ENCODE measurements at places on chromosomes 7 and 10.

DNA sequence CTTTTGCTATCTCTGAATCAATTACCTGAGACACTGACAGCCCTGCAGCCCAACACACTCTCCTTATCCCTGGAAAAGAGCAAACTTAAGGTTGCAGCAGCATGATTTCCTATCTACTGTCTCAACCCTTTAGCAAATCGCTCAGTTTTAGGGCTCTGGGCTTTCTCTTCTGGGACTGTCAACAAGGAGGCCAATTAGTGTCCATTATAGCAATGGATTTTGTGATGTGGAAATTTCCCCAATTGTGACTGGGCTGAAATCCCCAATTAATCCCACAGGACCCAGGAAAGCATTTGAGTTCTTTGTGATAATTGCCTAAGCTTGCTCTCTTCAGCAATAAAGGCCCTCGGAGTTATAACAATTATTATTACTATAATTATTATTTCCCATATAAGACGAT, 197.0 kb downstream of the ZNF438 start:
- DNase-seq, result no peak

- DNase-seq, result no peak
Observed at GRCh38 chr10:69459893-69460575, 8.8 kb downstream of the TSPAN15 start.

GRCh38 chr10:97596101-97597082, 6.9 kb downstream of the C10orf62 start:
- no peak for DNase-seq

DNA sequence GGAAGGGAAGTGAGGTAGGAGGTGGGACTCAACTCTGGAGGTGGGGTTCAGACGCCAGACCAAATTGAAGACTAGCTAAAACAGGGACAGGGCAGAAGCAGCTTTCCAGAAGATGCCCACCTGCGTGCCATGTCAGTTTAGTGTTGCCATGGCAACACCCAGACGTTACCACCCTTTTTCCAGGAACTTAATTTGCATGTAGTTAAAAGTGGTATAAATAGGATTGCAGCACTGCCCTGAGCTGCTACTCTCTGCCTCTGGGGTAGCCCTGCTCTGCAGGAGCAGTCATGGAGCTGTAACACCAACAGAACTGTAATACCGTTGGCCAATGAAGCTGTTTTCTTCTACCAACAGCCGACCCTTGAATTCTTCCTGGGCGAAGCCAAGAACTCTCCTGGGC, 93.8 kb downstream of the PRKCQ start:
- no peak for DNase-seq

GRCh38 chr10:13871776-13872175, 285.0 kb downstream of the PRPF18 start:
- no peak for DNase-seq

DNA sequence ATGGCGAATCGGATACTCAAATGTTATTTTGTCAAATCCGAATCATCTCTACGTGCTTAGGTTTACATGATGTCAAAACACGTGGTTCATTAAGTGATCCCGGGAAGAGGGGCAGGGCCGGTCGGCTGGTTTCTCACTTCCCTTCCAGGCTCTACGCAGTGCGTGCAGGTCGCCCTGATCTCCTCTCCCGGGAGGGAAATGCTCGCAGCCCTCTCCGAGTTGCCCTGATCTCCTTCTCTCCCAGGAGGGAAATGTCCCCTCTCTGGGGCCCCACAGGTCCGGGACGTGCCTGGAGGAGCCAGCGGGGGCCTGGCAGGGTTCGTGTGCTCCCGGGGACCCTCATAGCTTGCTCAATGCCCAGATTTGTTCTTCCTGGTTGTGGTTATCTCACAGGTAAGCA, 202.7 kb downstream of the DNAJB6 start:
- no peak for DNase-seq

GRCh38 chr10:51789903-51790302, 90.5 kb upstream of the CSTF2T start:
- no peak for DNase-seq

DNA sequence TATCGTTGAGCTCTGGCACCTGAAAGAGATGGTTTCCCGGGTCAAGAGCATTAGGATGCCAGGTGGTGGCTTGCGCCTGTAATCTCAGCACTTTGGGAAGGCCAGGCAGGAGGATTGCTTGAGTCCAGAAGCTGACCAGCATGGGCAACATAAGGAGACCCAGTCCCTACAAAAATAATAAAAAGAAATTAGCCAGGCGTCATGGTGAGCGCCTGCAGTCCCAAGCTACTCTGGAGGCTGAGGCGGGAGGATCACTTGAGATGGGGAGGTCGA, 6.1 kb upstream of the KCP start:
- no peak for DNase-seq

GRCh38 chr7:13093160-13093559, 405.7 kb downstream of the ARL4A start:
- no peak for DNase-seq

DNA sequence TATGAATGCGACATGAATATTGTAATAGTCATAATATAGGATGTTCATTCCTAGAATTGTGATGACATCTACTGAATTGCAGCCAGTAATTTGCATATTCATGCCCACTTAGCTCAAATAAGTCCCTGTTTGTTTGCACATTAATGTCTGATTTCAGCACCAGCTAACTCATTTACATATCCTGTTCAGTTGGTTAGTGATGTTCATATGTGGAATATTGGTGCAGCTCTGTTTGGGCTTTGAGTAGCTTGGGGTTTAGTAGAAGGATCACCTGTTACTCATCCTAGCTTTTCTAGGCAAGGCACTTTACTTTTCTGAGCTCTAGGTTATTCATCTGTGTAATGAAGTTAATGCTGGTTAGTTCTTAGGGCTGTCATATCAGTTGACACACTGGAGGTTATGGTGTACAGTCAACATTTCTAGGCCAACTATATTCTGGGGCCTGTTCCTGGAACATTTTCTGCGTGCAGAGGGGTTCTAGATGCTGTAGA, 238.4 kb downstream of the EXOC4 start:
- DNase-seq, result no peak

DNA sequence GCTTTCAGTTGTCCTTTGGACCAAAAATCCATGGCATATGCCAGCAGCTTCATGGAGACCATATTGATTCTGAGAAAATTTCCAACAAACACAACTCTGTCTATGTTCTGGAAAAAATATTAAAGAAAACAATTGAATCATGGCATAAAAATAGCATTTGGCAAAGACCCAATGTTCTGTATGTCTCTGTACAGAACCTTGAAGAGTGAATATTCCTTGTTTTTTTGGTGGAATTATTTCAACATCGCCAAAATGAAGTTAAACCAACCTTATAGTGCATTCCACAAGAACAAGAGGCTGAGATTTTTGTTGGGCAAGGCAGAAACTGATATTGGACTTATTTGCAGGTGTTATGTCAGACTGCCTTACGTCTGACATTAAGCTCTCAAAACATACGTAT, 53.3 kb upstream of the SLC16A12 start:
- DNase-seq, result no peak

- DNase-seq, result no peak
Observed at GRCh38 chr10:62043421-62044021, 142.0 kb downstream of the ARID5B start.

DNA sequence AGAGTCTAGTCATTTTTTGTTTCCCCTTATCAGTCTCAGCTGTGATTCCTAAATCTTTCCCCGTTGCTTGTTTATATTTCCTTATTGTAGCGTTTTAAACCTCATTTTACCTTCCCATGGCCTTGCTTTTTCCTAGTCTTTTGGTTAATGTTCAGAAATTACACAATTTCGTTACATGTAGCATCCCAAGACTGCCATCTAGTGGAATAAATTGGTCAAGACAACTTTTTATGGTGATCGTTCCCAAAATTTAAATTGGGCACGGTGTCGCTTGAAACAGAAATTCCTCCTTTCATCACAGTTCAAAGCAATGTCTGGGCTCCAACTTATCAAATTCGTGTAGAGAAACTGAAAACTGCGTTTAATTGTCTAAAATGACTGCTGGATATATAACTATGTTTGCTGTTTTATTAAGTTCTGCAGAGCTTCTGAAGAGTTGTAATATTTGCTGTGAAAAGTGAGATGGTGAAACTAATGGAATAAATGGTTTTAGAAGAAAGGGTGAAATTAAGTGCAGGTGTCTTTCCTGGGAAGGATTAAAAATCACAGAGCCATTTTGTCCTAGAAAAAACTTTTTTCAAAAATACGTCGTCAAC, 370.2 kb downstream of the PHF14 start:
- DNase-seq, result no peak

DNA sequence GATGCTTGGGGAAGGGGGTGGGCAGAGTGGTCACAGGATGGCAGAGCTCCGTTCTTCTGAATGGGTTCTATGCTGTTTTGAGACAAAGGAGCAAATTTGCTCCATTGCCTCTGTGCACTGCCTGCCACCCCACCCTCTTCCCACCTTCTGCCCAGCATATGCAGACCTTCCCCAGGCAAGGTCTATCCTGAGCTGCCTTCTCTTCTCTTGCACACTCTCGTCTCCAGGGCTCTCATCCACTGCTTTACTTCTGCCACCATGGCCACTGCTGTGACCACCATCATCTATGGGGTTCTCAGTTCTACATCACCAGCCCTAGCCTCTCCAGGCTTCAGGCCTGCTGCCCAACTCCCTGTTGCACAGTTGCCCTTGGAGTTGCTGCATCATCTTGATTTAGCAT, 230.4 kb downstream of the TMEM178B start:
- DNase-seq, result no peak

GRCh38 chr7:17434841-17435692, 136.6 kb downstream of the AHR start:
- DNase-seq, result no peak

DNA sequence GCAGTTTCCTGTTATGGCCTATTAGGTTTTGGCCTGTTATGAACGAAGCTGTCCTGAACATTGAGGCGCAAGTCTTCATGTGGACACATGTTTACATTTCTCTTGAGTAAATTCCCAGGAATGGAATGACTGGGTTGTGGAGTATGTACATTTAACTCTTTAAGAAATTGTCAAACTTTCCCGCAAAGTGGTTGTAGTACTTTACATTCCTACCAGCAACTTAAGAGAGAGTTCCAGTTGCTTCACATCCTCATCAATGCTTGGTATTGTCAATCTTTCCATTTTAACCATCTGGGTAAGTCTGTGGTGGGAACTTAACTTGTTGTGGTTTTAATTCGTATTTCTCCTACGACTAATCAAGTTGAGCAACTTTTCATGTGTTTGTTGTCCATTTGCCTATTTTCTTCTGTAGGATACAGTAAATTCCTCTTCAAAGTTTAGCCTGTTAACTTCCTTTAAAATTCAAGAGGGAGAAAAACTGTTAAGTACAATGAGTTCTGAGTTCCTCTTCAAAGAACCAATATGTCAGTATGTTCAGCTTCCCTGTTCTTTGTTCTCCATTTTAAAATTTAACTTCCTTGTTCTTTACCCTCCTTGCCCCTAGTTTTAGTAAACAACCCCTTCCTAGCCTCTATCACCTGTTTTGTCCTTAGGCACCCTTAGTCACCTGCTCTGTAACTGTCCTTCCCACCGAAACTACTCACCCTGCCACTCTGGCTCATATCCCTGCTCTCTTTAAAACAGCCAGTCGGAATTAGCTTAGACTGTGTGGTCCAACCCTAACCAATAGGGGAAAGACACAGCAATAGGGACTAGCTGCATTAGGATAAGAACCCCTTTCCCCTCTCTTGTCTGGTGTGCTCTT, 74.0 kb downstream of the FAM241B start:
- DNase-seq, result no peak

GRCh38 chr10:54550016-54550415, 251.0 kb downstream of the PCDH15 start:
- no peak for DNase-seq

DNA sequence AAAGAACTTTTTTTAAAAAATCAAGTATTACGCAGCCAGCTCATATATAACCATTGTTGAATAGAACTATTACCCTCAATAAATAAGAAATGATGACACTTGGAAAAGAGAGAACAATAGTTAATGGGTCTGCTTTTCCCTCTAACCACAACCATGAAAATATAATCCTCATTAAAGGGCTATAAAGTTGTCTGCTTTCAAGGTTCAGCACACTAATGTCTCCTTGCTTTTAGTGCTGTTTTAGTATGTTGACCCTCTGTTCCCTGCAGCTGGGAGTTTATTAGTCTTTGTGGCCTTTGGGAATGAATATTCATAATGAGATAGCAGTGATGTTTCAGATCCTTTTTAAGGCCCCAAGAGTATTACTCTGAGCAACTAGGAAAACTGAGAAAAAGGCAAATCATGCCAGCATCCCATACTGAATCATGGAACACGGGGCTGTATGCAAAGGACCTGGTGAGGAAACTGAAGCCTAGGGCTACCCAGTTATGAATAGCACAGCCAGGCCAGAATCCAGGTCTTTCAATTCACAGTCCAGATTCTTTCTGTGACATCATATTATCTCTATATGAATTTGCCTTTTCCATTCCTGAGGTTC, 332.0 kb upstream of the LRGUK start:
- no peak for DNase-seq

DNA sequence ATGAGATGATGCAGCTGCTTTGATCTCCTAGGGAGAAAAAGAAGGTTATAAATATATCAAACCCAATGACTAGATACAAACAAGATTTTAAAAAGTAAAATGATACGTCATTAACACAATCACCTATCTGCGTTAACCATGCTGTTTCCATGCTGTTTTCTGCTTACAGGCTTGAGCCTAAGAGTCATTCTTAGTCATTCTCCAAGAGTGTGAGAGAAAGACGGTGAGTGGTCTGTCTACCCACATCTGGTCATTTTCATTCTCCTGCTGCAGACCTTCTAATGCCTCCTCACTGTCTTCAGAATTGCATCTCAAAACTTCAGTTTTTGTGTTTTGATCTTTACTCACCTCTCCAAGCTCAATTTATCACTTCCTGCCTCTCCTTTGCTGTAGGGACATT, 98.0 kb upstream of the ELMO1 start:
- no peak for DNase-seq

- DNase-seq, result no peak
Observed at GRCh38 chr10:70334526-70335245, 47.7 kb downstream of the LRRC20 start.

GRCh38 chr7:54255242-54255641, 286.9 kb upstream of the VSTM2A start:
- DNase-seq, result no peak

- no peak for DNase-seq
Observed at GRCh38 chr7:50264908-50265307, 39.6 kb upstream of the IKZF1 start.

- DNase-seq, result no peak
Observed at GRCh38 chr7:136877990-136878389, 9.5 kb downstream of the CHRM2 start.

- no peak for DNase-seq
Observed at GRCh38 chr10:78559661-78560340, 509.0 kb upstream of the ZMIZ1 start.

DNA sequence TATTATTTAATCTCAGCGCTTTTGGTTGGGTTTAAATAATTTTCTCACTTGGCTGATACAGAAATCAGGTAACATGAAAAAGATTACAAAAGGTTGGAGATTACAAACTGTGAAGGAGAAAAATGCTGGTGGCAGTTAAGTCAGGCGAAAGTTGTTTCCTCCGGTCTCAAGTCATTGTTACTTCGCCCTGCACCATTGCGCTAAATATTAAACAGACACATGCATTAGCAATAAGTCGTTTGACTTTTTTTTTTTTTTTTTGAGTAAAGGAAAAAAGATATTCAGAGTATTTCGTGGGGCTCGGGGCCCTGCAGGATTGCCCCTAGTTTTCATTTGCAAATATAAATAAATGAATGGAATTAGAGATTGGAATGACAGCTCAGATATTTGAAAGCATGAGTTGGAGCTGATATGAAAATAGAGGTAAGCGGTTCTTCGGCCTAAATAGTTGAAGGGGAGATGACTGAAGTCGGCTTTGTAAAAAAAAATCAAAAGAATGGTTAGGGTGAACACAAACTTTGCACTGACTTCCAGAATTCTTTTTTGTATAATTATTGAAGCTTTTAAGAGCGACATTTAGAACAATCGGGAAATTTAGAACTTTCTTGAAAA, 914 bp downstream of the SDHAF3 start:
- DNase-seq, result no peak
